ENCODE measurements at places on chromosomes 12 and 14.

DNA sequence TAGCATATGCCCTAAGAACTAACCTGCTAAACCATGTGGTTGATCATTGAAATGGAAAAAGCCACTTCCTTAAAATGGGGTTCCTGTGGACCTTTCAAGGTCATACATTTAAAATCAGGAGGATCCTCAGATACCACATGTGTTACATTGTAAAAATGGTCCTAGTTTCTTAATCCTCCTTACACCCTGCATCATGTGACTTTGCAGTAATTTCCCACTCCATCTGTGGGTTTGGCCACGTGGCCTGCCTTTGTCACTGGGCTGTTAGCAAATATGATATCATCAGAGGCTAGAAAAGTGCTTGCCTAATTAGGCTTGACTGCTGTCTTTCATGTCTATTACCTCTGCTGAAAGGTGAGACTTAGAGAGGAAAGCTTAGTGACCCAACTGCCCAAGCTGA is 70.7 kb downstream of the CMKLR1 start:
- no peak for DNase-seq

DNA sequence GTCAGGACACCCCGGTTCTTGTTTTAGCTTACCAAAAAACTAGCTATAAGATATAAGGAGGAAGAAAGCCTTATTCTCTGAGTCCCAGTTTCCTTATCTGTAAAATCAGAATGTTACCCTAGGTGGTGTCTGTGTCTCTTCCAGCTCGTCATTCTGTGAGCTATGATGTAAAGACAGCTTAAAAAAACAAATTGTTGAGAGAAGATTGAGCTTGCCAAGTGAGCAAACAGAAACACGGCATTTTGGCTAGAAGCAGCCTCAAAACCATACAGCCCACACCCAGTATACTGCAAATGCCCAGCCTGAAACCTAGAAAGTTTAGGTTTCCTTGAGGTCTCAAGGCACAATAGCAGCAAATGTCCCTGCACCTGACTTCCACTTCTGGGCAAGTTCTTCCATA is 151.4 kb downstream of the SSPN start:
- DNase-seq = no peak

GRCh38 chr14:34211732-34212131 is 250.3 kb downstream of the SPTSSA start:
- no peak for DNase-seq

- no peak for DNase-seq
These were observed 19.0 kb downstream of the RACGAP1 start for GRCh38 chr12:50006280-50006679.

GRCh38 chr12:45666396-45666795 is 63.1 kb upstream of the ARID2 start:
- no peak for DNase-seq

GRCh38 chr12:121804417-121805111 is 755 bp downstream of the SETD1B start:
- DNase-seq = no peak

- DNase-seq = no peak
These were observed 792.5 kb downstream of the DIO2 start for GRCh38 chr14:79418649-79419415.

GRCh38 chr12:117975006-117975405 is 6.2 kb upstream of the KSR2 start:
- DNase-seq = no peak

DNA sequence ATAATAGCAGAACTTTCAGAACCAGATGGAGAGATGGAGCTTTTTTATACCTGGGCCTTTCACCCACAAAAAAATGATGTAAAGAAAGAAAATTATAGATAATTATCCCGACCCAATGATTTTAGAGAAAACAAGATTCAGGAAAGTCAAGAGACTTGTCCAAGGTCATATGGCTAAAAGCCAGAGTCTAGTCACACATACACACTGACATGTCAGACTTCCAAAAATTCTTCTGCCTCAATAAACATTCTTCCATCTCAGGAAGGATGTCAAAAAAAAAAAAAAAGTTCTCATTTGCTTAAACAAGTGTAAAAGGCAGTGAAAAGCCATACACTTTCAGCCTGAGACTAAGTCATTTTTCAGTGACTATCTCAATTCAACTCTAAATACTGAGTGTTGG is 116.0 kb downstream of the PRICKLE1 start:
- DNase-seq = no peak

DNA sequence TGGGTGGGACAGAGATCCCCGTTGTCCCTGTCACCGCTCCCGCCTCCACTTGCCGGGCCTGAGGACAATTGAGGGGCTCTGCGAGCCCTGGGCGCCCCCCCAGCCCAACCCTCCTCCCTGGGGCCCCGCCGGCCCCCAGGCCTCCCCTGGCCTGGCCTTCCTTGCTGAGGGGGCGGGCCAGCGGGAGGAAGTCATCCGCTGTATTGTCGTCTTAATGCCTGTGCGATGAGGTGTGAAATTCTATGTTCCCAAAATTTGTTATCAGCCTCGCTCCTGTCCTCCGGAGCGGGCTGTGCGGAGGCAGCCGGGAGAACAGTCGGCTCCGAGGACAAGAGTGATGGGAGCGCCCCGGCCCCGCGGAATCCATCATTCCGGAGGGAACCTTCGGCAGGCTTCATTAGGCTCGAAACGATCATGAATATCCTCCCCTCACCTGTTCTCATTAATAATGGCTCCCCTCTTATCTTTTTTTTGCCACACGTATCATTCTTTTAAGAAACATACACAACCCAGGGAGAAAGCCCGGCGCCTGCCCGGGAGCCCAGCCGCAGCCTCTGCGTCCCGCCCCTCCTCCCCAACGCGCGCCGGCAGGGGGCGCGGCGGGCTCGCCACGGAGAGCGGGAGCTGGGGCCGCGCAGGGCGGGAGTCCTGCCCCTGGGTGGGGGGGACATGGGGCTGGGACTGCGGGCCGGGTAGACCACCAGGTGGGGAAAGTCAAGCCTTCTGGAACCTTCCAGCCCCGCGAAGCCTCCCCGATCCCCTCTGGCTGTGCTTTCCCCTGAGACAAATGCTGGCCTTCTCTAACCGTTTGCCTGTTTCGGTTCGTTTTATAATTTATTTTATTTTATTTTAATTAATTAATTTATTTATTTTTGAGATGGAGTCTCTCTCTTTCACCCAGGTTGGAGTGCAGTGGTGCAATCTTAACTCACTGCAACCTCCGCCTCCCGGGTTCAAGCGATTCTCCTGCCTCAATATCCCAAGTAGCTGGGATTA is 17.1 kb upstream of the DLK1 start:
- no peak for DNase-seq

DNA sequence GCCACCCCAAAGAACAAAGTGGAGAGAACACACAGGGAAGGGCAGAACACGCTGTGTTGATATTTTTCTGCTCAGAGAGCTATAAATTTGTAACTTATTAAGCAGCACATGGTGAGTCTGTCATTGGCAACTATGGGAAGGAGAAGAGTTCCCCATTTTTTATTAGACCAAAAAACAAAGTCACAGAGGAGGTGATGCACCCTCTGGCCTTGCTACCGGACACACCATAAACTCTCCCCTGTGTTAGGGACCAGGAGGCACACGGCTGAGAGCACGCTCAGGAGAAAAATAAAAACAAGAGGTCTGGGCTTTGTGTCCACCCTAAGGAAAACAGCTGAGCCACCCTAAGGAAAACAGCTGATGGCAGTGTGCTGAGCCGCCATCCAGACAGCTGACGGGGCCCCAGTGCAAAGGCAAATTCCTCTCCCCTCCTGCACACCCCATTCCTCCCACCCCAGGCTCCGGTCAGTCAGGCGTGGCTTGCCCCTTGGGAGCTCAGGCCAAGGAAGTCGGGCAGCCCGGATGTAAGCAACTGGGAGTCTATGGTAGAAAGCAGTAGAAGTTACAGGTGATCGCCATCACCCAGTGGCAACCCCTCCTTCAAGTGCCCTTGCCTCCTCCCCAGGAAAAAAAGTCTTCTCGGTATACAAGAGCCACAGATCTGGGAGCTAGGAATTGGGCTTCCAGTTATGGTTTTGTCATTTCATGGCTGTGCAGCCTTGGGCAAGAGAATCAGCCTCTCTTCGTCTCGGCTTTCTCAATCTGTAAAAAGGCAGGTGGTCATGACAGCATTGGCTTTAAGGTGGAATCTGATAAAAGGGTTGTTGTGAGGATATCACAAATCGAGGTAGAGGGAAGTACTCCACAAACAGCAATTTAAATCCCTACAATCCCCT is 2.4 kb downstream of the PXN start:
- DNase-seq = no peak

GRCh38 chr12:23719493-23719892 is 230.0 kb downstream of the SOX5 start:
- no peak for DNase-seq

GRCh38 chr14:51093371-51094281 is 1.3 kb downstream of the TRIM9 start:
- DNase-seq = peak; percentile 50

DNA sequence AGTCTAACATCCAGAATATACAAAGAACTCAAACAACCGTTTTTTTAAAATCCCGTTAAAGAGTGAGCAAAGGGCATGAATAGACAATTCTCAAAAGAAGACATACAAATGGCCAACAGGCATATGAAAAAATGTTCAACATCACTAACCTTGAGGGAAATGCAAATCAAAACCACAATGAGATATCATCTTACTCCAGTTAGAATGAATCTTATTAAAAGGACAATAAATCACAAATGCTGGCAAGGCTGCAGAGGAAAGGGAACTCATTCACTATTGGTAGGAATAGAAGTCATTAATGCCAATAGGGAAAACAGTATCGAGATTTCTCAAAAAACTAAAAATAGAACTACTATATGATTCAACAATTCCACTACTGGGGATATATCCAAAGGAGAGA is 520.1 kb downstream of the RMST start:
- no peak for DNase-seq

DNA sequence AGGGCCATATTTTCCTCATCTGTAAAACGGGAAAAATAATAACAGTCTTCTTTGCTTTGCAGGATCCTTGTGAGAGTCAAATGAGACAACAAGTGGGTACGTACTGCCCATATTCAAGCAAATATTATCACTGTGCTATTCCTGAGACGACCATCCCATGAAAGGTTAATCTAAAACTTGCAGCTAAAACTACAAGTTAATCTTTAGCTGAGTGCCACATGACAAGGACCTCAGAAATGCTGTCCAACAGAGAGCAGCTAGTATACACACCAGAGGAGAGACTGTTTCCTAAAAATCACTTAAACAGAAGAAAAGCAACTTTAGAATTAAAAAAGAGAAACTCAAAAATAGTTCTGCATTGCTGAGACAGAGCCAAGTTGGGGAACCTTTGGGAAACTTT is 162.7 kb upstream of the TMTC2 start:
- DNase-seq = no peak

- DNase-seq = no peak
These were observed 66.1 kb upstream of the BCAT1 start for GRCh38 chr12:25014961-25015360.

DNA sequence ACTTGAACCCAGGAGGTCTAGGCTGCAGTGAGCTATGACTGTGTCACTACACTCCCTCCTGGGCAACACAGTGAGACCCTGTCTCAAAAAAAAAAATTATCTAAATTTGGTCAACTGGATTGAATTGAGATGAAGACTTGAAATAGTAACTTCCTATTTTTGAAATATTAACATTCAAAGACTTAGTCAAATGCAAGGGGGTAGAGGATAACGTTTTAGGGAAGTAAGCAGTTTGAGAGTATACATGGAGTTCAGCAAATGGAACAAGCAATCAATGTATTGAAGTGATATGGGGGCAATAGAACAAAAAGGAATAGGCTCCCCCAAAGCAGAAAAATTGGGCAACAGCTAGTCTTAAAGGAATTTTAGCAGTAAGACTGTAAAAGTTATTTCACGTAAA is 4.6 kb upstream of the MFAP5 start:
- no peak for DNase-seq

- DNase-seq = no peak
These were observed 2.1 kb downstream of the UNG start for GRCh38 chr12:109099431-109100020.

GRCh38 chr12:14578646-14579045 is 11.0 kb upstream of the PLBD1 start:
- no peak for DNase-seq

DNA sequence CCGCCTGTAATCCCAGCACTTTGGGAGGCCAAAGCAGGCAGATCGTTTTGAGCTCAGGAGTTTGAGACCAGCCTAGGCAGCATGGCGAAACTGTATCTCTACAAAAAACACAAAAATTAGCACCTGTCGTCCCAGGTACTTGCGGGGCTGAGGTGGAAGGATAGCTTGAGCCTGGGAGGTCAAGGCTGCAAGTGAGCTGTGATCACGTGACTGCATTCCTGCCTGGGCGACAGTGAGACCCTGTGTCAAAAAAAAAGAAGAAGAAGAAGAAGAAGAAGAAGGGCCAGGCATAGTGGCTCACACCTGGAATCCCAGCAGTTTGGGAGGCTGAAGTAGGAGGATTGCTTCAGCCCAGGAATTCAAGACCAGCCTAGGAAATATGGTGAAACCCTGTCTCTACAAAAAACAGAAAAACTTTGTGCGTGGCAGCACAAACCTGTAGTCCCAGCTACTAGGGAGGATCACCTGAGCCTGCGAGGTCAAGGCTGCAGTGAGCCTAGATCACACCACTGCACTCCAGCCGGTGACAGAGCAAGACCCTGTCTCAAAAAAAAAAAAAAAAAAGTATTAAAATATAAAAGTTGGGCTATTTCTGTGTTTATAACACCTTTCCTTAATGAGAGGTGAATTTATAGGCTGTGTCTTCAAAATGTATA is 15.5 kb downstream of the RXYLT1 start:
- DNase-seq = no peak

- DNase-seq = no peak
These were observed 12.0 kb downstream of the MEG3 start for GRCh38 chr14:100837805-100838350.

DNA sequence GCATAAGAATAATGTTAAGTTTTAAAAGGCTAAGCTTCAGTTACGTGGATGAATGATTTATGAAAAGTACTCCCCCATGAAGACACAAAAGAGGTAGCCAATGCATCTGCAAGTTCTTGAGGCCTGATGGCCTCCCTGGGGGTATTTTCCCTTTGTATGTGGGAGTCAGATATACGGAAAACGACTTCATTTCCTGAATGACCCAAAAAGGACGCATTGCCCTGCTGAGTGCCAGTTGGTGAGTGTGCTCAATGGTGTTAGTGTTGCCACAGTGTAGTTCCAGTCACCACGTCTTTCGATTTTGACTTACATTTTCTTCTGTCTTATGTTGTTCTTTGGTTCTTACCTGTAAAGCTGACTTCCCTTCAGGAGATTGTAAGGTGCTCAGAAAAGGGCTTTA is 8.0 kb downstream of the ETV6 start:
- no peak for DNase-seq

GRCh38 chr12:2309647-2310046 is 256.9 kb downstream of the CACNA1C start:
- no peak for DNase-seq

DNA sequence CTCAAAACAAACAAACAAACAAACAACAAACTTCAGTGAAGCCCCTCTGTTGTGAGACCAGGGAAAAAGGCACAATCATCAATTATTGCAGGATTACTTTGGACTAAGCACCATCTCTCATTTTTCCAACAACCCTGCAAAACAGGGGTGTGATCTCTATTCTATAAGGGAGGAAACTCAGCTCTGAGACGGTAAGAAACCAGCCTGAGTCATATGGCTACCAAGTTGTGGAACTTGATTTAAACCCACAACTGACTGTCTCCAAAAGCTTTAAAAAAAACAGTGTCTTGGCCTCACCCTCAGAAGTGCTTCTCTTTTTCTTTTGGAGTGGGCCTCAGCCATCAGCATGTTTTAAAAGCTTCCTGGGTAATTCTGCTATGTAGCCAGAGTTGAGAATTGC is 49.8 kb downstream of the RIN3 start:
- no peak for DNase-seq

- no peak for DNase-seq
These were observed 45.0 kb upstream of the KRR1 start for GRCh38 chr12:75556311-75556899.
